ENCODE measurements at places on chromosomes 5 and 9. TPM values are rescaled to one million over a fixed set of nuclear protein-coding genes. Genes with fewer than 3 reads are reported as not detected.

BARX1 gene
- not detected for polyA plus RNA-seq

CAMLG gene
- 40.0 TPM for polyA plus RNA-seq

TTC33 gene
- 19.0 TPM for polyA plus RNA-seq

EGFLAM gene
- not detected for polyA plus RNA-seq

IL9 gene
- not detected for polyA plus RNA-seq

SLC36A3 gene
- not detected for polyA plus RNA-seq

RALGPS1 gene
- polyA plus RNA-seq = 1.4 TPM

Measured in naive thymus-derived CD4-positive, alpha-beta T cell (primary cell).